ENCODE measurements at places on chromosomes 11 and 22. TPM values are rescaled to one million over a fixed set of nuclear protein-coding genes. Genes with fewer than 3 reads are reported as not detected.

Gene BIRC3
- 13.7 TPM for total RNA-seq

GRCh38 chr11:35354644-35355043 is 64.7 kb downstream of the SLC1A2 start:
- H3K36me3 ChIP-seq: no peaks in the 10 kb centered on the region
- no peak for DNase-seq
- no peak overlapping the region for H3K27ac ChIP-seq
- H3K4me1 ChIP-seq: no peaks in the 10 kb centered on the region
- H3K4me3 ChIP-seq: no peak overlapping the region

DNA sequence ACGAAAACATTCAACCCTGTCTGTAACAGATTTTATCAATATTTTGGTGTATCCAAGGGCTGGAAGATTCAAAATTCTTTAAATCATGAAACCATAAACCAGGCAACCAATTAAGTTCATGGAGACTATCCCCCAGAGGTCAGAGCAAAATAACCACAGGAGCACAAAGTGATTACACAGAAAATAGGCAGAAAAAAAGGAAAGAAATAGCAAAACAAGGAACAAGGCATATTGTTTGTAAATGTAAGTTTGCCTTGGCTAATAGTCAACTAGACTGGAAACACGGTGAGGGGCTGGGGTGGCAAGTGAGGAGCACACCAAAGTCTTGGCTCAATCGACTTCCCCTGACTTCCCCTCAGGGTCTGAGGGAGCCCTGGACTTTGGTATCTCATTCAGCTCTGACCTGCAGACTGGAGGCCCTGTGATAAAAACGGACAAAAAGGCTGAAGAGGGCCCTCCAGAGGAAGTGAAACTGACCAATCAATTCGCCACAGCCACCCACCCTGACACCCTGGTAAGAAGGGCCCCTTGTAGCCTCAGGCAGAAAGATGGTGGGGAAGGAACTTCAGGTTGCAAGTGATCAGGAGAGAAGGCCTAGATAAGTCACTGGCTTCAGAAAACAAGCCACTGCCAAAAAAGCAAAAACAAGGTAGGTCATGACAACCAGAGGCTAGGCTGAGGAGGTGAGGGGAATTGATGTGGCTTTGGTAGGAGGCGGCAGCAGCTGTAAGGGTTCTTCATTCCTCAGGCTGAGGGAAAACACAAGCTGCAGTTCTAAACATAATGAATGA is 1.8 kb downstream of the SIK3 start:
- no peaks in the 10 kb centered on the region for H3K36me3 ChIP-seq
- peak overlapping the region; percentile 16 for H3K27ac ChIP-seq
- DNase-seq: no peak
- H3K4me3 ChIP-seq: no peak overlapping the region
- H3K27me3 ChIP-seq: no peaks in the 10 kb centered on the region

Gene RPS13
- 699 TPM for total RNA-seq

DNA sequence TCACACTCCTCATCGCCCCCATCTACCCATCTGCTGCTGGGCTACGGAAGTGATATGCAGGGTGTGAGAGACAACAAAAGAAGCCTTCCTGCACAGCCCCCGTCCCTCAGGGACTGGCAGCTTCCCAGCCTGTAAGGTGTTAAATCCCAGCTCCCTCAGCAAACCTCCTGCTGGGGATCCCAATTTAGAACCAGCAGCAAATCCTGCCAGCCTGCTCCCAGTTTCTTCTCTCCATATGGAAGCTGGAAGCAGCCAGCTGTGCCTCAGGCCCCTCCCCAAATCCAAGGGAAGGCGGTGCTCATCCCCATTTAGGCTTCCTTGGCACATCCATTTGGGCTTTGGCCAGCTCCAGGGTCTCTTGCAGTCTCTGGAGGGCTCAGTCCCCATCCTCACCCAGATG is 47.5 kb downstream of the PAMR1 start:
- DNase-seq: no peak
- no peak overlapping the region for H3K27ac ChIP-seq
- H3K4me1 ChIP-seq: no peaks in the 10 kb centered on the region
- no peak overlapping the region for H3K4me3 ChIP-seq
- H3K27me3 ChIP-seq: no peaks in the 10 kb centered on the region

- H3K27ac ChIP-seq: peak overlapping the region; percentile 48
- DNase-seq: peak; percentile 65
- peaks cover 2% of the 10 kb centered on the region for H3K36me3 ChIP-seq
- peak overlapping the region; percentile 99 for H3K4me3 ChIP-seq
- peaks cover 5% of the 10 kb centered on the region for H3K4me1 ChIP-seq
Observed at GRCh38 chr11:134252346-134253187, 585 bp downstream of the THYN1 start.

Gene VPREB1
- total RNA-seq: not detected

GRCh38 chr11:120643284-120643683 is 131.7 kb downstream of the GRIK4 start:
- H3K4me1 ChIP-seq: no peaks in the 10 kb centered on the region
- H3K36me3 ChIP-seq: no peaks in the 10 kb centered on the region
- no peak for DNase-seq
- no peak overlapping the region for H3K27ac ChIP-seq
- H3K27me3 ChIP-seq: no peaks in the 10 kb centered on the region

- no peak for DNase-seq
- H3K27me3 ChIP-seq: no peaks in the 10 kb centered on the region
- no peak overlapping the region for H3K27ac ChIP-seq
- no peaks in the 10 kb centered on the region for H3K36me3 ChIP-seq
- no peaks in the 10 kb centered on the region for H3K4me1 ChIP-seq
Observed at GRCh38 chr22:17706947-17707346, 67.3 kb downstream of the BID start.

GRCh38 chr11:109926941-109927340 is 166.3 kb upstream of the ZC3H12C start:
- no peaks in the 10 kb centered on the region for H3K4me1 ChIP-seq
- no peaks in the 10 kb centered on the region for H3K27me3 ChIP-seq
- H3K4me3 ChIP-seq: no peak overlapping the region

Gene OR52I1
- total RNA-seq: not detected

DNA sequence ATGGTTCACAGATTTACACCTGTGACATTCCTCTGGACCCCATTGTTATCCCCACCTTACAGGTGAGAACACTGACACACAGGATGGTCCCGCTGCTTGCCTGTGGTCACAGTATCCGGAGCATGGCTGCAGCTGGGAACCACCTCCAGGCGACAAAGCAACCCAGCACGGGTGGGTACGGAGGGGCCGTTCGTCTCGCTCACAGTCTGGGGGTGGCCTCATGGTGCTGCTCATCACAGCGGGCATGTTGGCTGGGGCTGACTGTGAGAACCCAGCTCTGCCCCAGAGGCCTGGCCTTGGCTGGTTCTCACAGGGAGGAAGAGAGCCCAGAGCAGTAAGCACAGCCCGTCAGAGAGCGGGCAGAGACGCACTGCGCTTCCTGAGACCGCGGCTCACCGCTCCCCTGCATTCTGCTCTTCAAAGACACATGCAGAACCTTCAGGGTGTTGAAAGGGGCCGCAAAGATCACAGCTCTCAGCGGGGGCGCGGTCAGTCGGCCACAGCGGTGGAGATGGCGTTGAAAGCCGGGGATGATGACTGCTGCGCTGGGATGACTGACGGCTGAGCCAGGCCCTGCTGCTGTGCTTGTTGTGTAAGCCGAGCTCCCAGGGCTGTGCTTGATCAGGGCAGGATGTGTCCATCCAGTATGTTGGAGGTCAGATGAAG is 423.0 kb downstream of the BRD1 start:
- H3K4me1 ChIP-seq: no peaks in the 10 kb centered on the region
- H3K4me3 ChIP-seq: no peak overlapping the region
- no peaks in the 10 kb centered on the region for H3K36me3 ChIP-seq
- H3K27me3 ChIP-seq: no peaks in the 10 kb centered on the region
- no peak for DNase-seq

- H3K27me3 ChIP-seq: no peaks in the 10 kb centered on the region
- H3K27ac ChIP-seq: no peak overlapping the region
- H3K36me3 ChIP-seq: no peaks in the 10 kb centered on the region
- no peaks in the 10 kb centered on the region for H3K4me1 ChIP-seq
Observed at GRCh38 chr11:74734559-74734925, 3.3 kb upstream of the CHRDL2 start.

- H3K27me3 ChIP-seq: no peaks in the 10 kb centered on the region
- H3K36me3 ChIP-seq: no peaks in the 10 kb centered on the region
- H3K27ac ChIP-seq: no peak overlapping the region
- H3K4me1 ChIP-seq: no peaks in the 10 kb centered on the region
Observed at GRCh38 chr11:75271730-75272129, 31.2 kb downstream of the TPBGL start.

Gene PHOX2A
- total RNA-seq: not detected

Gene EFCAB6
- total RNA-seq: 2.6 TPM

GRCh38 chr11:105989124-105989523 is 32.9 kb downstream of the MSANTD4 start:
- DNase-seq: no peak
- no peaks in the 10 kb centered on the region for H3K36me3 ChIP-seq
- no peaks in the 10 kb centered on the region for H3K27me3 ChIP-seq
- no peak overlapping the region for H3K4me3 ChIP-seq
- H3K4me1 ChIP-seq: no peaks in the 10 kb centered on the region

- H3K4me1 ChIP-seq: no peaks in the 10 kb centered on the region
- H3K4me3 ChIP-seq: no peak overlapping the region
- H3K27me3 ChIP-seq: no peaks in the 10 kb centered on the region
- H3K36me3 ChIP-seq: no peaks in the 10 kb centered on the region
Observed at GRCh38 chr22:33889748-33890147, 30.5 kb downstream of the LARGE1 start.

DNA sequence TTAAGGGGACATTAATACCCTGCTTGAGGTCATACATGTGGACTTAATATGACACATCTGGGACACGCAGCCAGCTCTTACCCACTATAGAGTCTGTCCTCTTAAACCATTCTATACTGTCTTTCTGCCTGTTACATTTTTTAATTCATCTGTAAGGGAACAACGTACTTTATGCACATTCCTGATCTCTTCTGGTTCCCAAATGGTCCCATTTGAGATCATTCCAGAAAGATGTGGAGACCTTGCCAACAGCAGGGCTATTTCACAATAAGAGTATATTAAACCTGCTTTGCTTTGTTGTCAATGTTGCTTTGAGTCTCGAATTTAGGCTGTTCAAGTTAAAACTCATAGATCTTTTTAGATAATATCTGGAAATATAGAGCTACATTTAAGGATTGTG is 332.2 kb upstream of the RAG2 start:
- H3K4me3 ChIP-seq: no peak overlapping the region
- no peaks in the 10 kb centered on the region for H3K4me1 ChIP-seq

Gene C11orf86
- total RNA-seq: not detected

Gene OR5M11
- total RNA-seq: not detected

Gene ROBO4
- total RNA-seq: 19.7 TPM

Gene DLG2
- 19.4 TPM for total RNA-seq

GRCh38 chr11:10742460-10743208 is 8.4 kb upstream of the CTR9 start:
- DNase-seq: no peak
- no peaks in the 10 kb centered on the region for H3K27me3 ChIP-seq
- H3K27ac ChIP-seq: no peak overlapping the region

GRCh38 chr11:1640076-1640946 is 10.7 kb downstream of the KRTAP5-5 start:
- H3K36me3 ChIP-seq: no peaks in the 10 kb centered on the region
- peak; percentile 41 for DNase-seq
- no peak overlapping the region for H3K27ac ChIP-seq
- no peak overlapping the region for H3K4me3 ChIP-seq
- no peaks in the 10 kb centered on the region for H3K27me3 ChIP-seq

Gene CRYAB
- total RNA-seq: 2,347 TPM

DNA sequence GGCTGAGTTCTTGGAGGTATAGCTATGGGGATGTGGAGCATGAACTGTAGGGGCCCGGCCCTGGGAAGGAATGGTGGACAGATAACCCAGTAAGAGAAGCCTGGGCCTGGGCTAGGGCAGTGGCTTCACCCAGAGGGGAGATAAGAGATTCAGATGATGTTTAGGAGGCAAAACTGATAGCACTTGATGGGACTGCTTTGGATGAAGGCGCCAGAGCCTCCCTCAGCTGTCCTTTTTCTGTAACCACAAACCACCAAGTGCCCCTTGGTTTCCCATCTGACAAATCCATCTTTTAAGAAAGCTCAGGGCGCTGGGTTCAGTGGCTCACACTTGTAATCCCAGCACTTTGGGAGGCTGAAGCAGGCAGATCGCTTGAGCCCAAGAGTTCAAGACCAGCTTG is 23.4 kb downstream of the RELT start:
- DNase-seq: no peak
- no peaks in the 10 kb centered on the region for H3K4me1 ChIP-seq
- no peak overlapping the region for H3K4me3 ChIP-seq
- H3K36me3 ChIP-seq: no peaks in the 10 kb centered on the region
- H3K27ac ChIP-seq: no peak overlapping the region

Gene IGLL1
- total RNA-seq: not detected

DNA sequence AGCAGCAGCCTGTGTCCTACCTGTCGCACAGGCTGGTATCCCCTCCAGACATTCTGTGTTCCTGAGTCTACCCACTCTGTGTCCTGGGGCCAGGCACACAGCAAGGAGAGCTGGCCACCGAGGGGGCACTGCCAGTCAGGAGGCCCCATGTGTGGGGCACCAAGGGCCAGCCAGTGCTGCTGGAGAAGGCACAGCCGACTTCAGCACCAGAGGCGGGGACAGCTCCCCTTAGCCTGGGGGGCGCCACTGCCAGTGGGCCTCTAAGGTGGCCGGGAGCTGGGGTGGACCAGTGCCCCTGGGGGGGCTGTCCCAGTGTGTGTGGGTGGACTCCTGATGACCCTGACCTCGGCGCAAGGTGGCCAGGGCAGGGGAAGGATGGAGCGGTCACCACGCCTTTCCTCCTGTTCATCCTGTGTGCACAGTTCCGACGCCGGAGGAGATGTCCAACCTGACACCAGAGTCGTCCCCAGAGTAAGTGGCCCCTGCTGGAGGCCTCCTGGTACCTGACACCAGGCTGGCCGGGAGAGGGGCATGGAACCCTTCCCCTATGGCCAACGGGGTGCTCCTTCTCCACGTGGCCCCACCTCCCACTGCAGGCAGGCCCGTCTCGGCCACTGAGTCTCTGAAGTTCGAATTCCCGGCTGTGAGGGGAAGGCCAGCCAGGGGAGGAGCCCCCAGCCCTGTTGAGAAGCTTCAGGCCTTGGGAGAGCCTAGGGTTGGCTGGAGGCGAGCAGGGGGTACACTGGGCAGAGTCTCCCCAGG is 35.4 kb downstream of the MOB2 start:
- no peak overlapping the region for H3K27ac ChIP-seq
- no peaks in the 10 kb centered on the region for H3K4me1 ChIP-seq
- no peaks in the 10 kb centered on the region for H3K27me3 ChIP-seq
- H3K36me3 ChIP-seq: no peaks in the 10 kb centered on the region
- DNase-seq: no peak

DNA sequence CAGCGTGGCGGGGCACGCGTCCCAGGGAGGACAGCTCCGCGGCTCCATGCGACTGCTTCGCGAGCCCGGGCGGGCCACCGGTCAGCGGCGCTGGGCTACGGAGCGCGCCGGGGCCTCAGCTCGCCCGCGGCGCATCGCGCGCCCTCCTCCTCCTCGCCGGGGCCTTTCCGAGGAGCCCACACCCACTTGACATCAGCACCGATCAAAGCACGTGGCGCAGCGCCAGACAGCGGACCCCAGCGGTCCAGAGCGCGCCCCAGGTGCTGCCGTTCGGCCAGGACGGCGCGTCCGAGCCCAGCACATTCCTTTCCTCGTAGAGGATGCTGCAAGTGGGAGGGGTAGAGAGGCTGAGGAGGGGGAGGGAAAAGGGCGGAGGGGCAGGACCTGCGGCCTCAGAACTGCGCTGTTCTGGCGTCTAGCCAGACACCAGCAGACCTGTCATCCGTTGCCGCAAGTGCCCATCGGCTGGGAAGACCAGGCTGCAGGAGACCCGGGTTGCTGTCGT is 88.6 kb downstream of the PLEKHA7 start:
- H3K4me1 ChIP-seq: no peaks in the 10 kb centered on the region
- H3K27ac ChIP-seq: no peak overlapping the region
- peak overlapping the region; percentile 36 for H3K4me3 ChIP-seq

GRCh38 chr22:19174106-19175025 is 4.2 kb downstream of the SLC25A1 start:
- H3K36me3 ChIP-seq: no peaks in the 10 kb centered on the region
- DNase-seq: peak; percentile 67
- H3K27ac ChIP-seq: no peak overlapping the region
- no peaks in the 10 kb centered on the region for H3K27me3 ChIP-seq

Gene ALDH3B1
- 10.9 TPM for total RNA-seq

Gene PVALB
- total RNA-seq: not detected
